Muscle of arm (tissue), 14 donors: ENCODE measurements at places on chromosomes 5 and 9.
A peak's percentile ranks its signal among the peaks of the same experiment; 100 is the strongest.

- DNase-seq, result no peak
These were observed 27.3 kb downstream of the ANP32B start for GRCh38 chr9:98010445-98010844.

- no peak for DNase-seq
These were observed 34.8 kb downstream of the ANXA6 start for GRCh38 chr5:151122828-151123227.

- no peak for DNase-seq
These were observed 1.8 kb downstream of the IRX1 start for GRCh38 chr5:3597167-3598007.

- no peak for DNase-seq
These were observed 162.8 kb downstream of the GABRG2 start for GRCh38 chr5:162230348-162230747.

GRCh38 chr5:71481441-71481840, 26.0 kb downstream of the BDP1 start:
- no peak for DNase-seq

DNA sequence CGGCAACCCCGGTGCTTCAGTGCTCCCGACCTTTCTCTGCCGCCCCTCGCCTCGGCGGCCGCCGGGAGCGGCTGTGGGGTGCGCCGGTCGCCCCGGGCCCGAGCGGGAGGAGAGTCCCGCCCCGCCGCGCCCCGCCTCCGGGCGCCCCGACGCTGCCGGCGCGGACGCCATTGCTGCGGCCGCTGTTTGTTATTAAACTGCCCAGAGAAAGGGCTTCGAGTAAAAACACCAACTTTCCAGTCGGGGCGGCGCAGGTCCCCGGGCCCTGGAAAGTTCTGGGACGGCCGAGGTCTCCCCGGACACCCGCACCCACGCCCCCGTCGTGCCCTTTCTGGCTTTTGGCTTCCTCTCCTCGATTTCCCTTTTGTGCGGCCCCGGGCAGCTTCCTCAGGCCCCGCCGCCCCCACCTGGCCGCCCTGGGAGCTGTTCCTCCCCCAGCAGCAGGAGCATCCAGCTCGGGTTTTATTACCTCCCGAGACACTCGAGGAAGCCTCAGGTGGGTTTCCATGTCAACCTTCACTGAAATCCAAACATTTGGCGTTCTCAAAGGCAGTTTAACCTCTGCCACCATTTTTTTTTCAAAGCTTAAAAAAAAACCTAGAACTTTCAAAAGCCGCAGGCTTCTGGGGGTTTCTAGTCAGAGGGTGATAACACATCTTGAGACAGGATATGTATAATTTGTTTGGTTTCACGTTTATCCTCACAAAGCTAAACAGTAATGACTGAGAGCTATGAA, 334.4 kb downstream of the CWC27 start:
- peak; percentile 62 for DNase-seq
